Glomerular endothelial cell (primary cell): ENCODE measurements at places on chromosomes 7 and 10. TPM values are rescaled to one million over a fixed set of nuclear protein-coding genes. Genes with fewer than 3 reads are reported as not detected.

DNA sequence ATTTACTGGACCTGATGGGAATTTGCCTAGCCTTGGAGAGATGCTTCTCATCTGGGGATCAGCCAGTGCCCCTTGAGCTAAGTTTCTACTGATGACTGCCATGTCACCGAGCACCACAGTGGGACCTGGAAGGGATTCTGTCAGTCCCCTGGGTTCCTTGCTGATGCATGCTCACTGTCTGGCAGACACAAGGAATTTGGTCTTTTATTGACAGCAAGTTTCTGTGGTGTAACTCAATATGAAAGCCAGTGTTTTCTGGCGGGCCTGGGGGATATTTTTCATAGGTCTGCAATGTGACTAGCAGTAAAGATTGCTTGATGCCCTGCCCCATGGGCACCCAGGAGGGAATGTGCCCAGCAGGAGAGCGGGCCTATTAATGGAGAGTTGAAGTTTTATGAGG, 30.7 kb downstream of the MAP3K8 start:
- DNase-seq, result no peak

GRCh38 chr7:90841759-90842429, 245.8 kb downstream of the CDK14 start:
- no peak for DNase-seq

DNA sequence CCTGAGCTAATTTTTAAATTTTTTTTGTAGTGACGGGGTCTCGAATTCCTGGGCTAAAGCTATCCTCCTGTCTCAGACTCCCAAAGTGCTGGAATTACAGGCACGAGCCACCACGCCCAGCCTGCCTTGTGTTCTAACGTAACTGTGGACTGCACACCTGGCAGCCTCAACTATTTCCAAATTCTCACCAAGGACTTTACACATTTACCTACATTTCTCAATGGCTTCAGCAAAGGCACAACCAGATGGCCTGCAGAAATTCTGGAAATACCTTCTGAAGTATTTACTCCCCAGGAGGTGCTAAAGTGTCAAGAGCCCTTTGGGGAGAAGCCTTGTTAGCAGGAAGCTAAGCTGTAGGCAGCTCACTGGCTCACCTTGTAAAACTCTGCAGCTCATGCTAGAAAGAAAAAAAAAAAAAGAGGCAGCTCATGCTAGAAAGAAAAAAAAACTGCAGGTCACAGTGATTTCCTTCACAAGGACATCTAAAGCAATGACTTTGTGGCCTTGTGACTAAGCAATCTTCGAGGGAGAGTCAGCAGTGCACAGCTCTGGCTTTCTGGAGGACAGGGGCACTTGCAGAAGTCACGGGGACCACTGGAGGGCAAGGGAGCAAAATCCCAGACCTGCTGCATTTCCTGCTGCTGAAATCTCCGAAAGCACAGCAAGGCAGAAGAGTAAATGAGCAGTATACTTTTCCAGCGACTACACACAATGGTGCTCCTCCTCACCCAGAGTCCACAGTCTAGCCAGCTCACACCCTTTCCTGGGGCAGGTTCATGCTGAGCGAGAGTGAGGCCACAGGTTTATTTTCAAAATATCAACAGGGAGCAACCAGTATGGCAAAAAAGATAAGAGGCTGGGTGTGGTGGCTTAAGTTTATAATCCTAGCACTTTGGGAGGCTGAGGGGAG, 40.4 kb downstream of the BAIAP2L1 start:
- DNase-seq, result no peak

DNA sequence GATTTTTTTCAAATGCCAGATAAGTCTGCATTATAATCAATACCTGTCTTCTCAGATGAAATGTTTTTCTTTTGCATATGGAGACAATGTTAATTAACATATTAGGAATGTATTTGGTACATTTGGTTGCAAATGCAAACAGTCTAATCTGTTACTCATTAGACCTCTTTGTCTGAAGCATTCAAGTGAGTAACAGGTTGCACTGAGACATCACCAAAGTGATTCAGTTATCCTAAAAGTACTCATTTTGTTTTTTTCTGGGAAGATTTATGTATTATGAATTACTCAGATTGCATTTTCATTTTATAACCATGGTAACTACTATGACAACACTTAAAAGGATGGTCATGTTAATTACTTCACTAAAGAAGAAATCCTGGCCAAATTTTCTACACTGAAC, 513.6 kb downstream of the HTR7 start:
- no peak for DNase-seq

DNA sequence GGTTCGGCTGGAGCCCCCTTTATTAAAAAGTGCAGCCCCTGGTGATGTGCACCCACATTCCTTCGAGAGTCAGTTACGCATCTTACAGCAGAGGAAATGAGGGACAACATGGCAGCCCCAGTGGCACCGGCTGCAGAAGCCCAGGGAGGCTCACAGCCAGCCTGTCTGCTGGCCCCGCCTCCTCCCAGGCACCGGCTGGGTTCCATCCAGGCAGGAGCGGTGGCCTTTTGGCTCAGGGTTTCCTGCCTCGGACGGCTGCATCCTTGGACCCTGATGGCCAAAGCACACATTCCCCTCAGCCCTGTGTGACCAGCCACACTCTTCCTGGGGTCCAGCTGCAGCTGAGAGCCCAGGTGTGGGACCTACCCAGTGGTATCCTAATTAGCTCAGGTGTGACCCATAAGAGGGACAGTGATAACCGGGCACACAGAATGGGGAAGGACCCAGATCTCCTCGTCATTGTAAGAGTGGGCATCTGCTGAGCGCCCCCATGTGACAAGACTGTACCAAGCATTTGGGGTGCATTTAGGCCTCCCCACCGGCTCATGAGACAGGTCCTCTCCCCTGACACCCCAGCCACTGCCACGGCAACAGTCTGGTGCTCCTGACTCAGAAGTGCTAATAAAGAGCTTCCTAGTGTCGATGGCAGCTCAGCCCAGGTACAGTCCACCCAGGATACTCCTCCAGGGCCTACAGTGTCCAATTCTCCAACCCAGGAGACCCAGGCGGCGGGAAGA, 63.3 kb upstream of the CHST15 start:
- DNase-seq, result no peak

GRCh38 chr7:38585572-38586354, 45.4 kb downstream of the AMPH start:
- no peak for DNase-seq

GRCh38 chr7:116171094-116171493, 39.2 kb upstream of the TES start:
- no peak for DNase-seq

DNA sequence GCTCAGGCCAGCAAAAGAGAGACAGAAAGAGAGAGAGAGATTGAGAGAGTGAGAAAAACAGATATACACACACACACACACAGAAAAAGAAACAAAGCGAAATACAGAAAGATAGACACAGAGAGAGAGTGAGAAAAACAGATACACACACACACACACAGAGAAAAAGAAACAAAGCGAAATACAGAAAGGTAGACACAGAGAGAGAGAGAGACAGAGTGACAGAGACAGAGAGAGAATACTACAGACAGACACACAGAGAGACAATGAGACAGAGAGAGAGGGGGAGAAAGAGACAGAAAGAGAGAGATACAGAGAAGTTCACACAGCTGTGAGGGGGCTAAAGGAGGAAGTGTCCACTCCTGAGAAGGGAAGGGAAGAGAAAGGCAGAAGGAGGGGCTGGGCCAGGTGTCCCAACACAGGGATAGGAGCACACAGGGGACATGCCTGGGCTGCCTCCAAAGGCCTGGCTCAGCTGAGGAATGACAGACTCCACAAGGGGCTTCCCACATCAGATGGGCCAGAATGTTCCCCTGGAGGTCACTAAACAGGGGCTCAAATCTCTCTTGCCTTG, 4.3 kb downstream of the GCK start:
- DNase-seq, result no peak

DNA sequence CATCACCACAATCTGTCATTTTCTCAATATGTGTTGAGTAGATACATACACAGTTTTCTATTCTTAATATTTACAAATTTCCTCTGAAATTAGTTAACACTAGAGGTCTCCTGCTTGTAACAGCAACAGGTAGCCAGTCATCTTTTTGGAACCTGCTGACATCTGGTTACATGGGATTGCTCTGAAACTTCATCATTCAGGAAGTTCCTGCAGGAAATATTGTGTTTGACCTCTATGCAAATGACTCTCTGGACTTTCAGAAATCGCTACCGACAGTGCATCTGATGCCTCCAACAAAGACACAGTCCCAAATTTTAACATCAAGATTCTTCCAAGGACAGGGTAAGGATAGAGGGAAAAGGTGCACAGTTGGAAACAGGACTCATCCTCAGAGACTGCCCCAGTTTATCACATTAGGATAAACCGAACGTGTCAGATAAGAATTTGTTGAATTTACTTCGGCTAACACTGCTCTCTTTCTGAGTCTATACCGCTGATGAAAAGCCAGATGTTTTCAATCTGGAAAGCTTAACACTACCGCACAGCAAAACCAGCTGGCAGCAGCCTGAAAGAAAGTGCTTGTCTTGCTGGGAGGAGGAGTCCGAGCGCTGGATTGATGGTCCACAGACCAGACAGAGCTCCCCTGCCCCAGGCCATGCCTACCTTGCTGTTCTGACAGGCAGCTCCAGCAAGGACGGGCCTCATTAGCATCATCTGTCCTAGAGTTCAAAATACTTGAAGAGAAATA, 633.4 kb downstream of the PARD3 start:
- DNase-seq, result no peak

GRCh38 chr7:124839687-124840086, 74.1 kb upstream of the GPR37 start:
- no peak for DNase-seq

DNA sequence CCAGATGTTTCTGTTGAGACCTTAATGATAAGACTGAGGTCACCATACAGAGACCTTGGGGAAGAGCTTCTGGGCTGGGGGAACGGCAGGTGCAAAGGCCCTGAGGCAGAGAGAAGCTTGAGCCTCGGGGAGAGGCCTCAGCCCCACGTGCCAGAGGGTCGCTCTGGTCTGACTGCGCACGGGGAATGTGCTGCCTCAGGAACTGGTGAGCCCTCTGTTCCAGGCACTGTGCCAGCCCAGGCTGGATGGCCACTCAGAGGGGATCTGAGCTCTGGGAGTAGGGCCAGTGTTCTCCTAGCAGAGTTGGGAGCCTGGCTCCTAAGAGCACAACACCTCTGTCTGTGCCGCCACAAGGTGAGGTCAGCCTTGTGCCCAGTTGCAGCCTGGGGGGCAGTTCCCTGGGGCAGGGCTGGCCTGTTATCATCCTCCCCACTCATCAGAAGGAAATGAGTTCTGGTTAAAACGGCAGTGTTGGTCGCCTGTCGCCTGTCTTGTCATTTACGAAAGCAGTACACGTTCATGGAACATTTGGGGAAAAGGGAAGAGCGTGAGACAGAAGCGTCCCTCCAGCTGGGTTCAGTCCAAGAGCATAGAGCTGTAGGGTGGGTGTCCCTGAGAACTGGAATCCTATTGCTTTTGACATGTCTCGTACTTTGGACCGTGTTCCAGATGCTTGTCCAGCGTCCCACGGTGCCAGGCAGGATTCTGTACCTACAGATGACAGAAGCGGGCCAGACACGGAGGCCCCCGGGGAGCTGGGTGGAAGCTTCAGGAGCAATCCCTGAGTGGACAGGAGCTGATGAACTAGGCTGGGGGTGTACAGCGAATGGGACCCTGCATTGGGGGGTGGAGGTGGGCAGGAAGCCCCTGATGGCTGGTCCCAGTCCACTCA, 4.3 kb downstream of the TTYH3 start:
- no peak for DNase-seq

DNA sequence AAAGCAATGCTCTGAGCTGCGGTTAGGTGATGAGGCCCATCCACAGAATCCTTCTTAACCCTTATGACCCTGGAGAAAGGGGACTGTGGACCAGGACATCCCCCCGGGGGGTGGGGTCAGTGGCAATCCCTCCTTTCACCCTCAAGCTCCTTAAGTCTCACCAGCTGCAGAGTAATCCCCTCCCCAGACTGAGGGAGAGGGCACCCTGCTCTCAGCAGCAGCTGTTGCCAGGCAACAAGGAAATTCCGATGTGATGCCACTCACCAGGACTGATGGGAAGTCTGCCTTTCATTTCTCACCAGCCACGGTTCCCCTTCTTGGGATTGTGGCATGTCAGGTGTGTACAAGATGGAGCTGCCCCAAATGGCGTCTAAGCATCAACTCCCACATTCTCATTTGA, 129.6 kb downstream of the DOCK1 start:
- no peak for DNase-seq

GRCh38 chr7:88090671-88091070, 129.2 kb downstream of the SRI start:
- DNase-seq, result no peak

DNA sequence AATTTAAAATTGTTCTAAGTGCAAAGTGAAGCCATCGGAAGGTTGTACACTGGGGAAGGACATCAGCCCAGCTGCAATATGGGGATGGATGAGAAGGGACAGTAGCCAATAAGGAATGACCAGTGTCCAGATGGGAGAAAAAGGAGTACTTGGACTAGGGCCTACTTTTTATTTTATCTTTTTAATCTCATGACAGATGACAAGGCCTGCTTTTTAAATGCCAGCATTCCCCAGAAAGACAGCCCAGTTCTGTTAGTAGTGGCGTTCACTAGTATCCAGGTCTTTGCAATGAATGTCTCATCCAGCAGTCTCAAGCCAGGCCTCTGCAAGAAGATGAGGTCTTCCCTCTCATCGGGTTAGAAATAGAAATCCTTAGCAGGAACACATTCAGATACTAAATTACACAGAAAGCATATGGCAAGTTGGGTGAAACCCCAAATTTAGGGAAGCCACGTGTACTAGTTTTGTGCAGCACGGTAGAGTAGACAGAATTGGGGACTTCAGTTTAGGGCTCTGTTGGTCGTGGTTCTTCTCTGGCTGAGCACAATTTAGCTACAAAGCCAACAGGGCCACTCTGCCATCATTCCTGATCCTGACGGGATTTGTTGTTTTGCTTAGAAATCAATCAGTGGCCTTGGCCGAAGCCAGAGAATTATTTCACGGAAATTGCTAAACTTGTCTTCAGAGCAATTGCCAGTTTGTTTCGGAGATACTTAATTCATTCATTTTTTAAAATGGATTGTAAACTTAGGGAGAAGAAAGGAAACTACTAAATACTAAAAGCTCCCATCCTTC, 227.8 kb downstream of the ARHGAP21 start:
- DNase-seq, result no peak

- DNase-seq, result no peak
Observed at GRCh38 chr7:91837397-91838070, 43.0 kb downstream of the MTERF1 start.

- DNase-seq, result no peak
Observed at GRCh38 chr7:84100866-84101265, 93.7 kb downstream of the SEMA3A start.

DNA sequence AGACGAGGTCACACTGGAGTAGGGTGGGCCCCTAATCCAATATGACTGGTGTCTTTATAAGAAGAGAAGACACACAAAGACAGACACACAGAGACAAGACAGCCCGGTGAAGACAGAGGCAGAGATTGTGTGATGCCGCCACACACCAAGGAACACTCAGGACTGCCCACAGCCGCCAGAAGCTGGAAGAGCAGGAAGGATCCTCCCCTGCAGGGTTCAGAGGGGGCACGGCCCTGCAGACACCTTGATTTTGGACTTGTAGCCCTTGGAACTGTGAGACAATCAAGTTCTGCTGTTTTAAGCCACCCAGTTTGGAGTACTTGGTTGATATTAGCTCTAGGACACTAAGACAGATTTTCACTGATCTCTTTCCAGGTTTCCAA, 72.1 kb upstream of the NANOS1 start:
- DNase-seq, result no peak

- DNase-seq, result no peak
Observed at GRCh38 chr7:587767-588166, 68.1 kb upstream of the PDGFA start.

Gene TRPV5
- not detected in 2 replicates for total RNA-seq

Gene MEOX2
- total RNA-seq, result 0.68 and 1.3 TPM in 2 replicates

Gene PRSS58
- not detected in 2 replicates for total RNA-seq

Gene BNIP3
- total RNA-seq, result 127 and 134 TPM in 2 replicates
